ENCODE measurements at places on chromosomes 4 and X.

DNA sequence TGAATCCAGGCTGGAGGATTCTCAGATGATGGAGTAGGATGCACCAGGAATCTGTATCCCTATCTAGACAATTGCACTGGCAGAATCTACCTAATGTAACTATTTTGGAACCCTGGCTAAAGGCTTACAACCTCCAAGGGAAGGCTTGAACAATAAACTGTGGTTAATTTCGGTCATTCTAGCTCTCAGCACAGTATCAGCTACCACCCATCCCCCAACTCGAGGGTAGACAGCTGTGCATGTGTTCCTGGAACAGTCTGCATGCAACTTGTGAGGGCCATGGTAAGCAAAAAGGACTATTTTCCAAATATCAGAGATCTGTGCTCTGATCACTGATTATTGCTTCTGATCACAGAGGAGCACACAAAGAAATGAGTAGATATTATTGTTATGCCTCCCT lies 34.0 kb downstream of the ELF2 start:
- DNase-seq = no peak

DNA sequence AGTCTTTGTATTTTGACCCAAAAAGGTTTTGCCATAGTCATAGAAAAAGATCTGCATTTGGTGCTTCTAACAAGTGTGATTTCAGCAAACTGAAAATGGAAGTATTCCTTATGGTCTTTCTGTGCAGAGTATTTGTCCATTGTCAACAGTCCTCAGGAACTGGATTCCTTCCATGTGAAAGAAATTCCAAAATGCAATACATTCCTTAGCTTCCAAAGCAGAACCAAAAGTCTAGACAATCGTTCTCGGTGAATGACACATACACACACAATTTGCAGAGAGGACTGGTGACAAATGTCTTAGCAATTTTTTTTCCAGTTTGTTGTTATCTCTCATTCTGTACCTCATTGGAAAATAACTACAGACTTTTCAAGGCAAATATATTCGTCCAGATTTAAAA lies 562.2 kb upstream of the SLIT2 start:
- peak; percentile 80 for DNase-seq

DNA sequence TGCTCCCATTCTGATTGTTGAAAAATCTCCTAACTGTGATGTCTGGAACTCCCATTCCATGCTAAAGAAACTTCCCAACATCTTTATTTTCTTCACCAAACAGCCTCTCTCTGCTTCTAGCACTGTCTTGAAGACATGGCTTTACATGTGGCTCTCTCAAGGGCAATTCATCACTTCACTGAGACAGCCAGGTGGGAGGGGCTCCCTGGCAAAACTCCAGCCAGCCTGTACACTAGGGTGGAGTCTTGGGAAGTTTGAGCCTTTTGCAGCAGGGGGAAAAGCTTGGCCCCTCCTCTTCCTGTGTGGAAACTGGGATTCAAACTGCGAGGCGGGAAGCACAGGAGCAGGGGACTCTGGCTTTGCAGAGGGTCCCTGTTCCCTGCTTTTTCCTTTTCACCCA lies 130.5 kb upstream of the TTC29 start:
- DNase-seq = no peak

DNA sequence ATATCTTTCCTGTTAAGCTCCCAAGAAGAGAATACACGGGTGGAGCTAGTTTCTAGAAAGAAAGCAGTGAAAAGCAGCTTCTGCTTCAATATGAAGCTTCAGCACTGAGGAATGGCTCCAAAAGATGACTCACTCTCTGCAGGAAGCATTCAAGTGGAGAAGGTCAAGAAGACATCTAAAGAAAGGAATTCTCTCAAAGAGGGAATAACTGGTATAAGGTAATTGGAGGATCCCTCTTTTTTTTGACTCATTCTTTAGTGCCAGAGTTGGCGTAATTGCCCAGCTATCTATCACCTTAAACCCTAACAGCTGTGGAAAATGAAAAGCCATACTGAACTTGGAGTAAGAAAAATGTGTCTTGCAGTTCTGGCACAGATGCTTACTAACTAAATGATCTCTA lies 3.5 kb downstream of the EDA2R start:
- DNase-seq = peak; percentile 53

GRCh38 chrX:103674531-103675454 lies 11.7 kb downstream of the MORF4L2 start:
- no peak for DNase-seq

DNA sequence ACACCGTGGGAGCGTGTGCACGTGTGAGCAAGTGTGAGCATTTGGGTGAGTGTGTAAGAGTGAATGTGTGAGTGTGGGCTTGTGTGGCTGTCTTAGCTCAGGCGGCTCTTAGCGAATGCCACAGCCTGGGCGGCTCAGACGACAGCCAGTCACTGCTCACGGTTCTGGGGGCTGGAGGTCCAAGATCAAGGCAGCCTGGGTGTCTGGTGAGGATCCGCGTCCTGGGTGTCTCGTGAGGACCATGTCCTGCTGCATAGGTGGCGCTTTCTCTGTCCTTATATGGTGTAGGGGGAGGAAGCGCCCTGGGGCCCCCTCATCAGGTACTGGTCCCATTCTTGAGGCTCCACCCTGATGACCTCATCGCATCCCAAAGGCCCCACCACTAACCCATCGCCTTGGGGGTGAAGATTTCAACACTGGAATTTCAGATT lies 4.5 kb downstream of the DOK7 start:
- no peak for DNase-seq

DNA sequence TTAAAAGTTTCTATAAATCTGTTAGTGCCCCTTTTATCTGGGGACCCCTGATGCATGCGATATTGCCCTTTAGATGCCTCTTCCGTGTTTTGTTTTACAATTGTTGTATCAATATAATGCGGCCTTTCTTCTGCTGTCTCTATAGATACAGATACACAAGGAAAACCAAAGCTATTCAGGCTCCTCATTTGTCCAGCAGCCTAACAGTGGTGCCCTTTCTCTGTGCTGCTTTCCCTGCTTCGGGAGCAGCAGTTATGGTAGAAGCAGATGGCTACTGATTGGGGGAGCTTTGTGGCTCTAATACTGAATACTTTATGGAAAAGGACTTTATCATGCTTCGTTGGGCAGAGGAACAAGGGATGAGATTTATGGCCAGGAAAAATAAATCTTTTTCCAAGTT lies 10.6 kb upstream of the PRDM8 start:
- DNase-seq = no peak

Measured in AG08395 (cell line).